Activated naive CD4-positive, alpha-beta T cell treated with anti-CD3 and anti-CD28 coated beads for 36 hours (primary cell): ENCODE measurements at places on chromosomes 7 and 10.

GRCh38 chr7:139117599-139118233 lies 8.2 kb upstream of the ZC3HAV1 start:
- DNase-seq: no peak

GRCh38 chr10:104937567-104937966 lies 296.5 kb downstream of the SORCS3 start:
- DNase-seq: peak; percentile 7

DNA sequence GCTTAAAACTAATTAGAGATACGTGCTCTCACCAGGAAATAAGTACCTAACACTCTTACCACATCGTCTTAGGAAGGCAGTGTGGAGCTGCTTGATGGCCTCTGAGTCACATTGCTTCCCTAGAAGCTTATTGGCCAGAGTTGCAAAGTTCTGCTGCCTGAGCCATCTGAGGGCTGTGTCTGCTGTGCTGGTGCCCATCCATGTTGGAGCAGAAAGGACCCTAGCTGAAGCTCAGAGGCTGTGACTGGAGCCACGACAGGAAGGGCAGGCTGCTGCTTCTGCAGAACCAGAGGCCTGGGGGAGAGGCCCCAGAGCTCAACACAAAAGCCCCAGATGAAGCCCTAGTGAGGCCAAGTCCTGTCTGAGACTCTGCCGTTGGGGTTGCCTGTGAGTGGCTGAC lies 64.8 kb upstream of the IGFBP3 start:
- no peak for DNase-seq

GRCh38 chr7:140640727-140641523 lies at the start of gene DENND2A:
DENND2A (minus strand) TSS chr7:140640813; CDS start chr7:140602397, 38,416 bp downstream.
- no peak for DNase-seq
